ENCODE measurements at places on chromosomes 12 and 14. TPM values are rescaled to one million over a fixed set of nuclear protein-coding genes. Genes with fewer than 3 reads are reported as not detected.

DNA sequence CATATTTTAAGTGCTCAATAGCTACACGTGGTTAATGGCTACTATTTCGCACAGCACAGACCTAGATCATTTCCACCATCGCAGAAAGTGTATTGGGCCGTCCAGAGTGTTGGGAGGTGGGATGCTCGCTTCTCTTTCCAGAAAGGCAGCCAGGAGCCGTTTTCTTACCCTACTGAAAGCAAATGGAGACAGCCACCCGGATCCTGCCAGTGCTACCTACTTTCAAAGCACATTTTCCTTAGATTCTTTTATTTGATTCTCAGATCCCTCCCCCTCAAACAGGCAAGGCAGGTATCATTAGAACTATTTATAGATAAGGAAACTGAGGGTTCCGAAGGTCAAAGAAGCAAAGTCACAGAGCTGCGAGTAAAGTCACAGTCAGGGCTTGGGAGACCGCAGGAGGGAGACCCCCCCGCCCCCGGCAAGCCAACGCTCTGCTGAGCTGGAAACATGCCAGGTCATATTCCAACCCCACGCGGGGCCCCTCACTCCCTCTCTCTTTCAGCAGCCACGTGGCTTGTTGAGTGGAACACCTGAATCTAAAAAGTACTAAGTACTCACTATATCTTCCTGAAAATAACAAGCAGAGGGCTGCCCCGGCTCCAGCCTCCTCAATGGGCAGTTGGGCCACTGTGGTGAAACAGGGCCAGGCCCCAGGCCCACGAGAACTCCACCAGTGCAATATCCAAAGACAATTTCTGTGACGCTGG, 36.2 kb downstream of the PRIMA1 start:
- no peak for DNase-seq

DNA sequence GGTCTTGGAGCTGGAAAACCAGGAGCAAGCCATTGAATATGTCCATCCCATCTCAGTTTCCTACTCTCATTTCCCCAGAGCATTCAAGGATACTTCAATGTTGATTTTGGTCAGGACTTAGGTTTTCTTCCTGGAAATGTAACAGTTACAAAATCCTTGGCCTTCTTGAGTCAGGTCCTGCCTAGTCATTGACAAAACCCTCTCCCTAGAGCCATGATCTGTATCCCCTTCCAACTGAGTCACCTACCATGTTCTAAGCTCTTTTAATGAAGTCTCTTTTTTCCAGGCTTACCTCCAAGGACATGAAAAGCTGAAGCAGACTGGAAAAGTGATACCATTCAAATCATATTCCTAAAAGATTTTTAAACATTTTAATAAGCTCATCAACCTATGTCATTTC, 549.2 kb downstream of the GALC start:
- DNase-seq: no peak

DNA sequence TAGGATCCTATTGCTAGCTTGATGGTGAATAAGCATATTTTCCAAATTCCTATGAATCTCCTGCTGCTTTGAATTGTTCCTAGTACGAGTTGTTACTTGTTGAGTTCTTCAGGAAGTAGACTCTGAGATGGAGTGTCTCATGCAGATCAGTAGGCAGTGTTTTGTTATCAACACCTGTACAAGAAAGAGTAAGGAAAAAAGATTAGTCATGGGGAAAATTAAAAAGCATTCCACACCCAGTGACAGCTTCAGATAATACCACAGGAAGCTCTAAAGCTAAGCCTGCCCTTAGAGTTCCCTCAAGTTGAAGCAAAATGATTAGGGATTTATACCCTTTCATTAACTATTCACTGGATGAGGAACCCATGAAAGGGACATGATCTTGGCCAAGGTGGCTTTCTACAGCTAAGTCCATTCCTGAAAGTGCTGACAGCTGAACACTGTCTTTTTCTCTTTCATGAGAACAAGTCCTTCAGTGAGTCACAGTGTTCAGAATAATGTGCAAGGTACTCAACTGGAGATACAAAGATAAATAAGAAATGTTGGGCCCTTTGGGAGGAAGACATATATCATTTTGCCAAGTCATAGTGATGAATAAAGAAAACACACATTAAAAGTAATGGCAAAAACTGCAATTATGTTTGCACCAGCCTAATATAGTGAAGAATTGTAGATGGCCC, 49.1 kb downstream of the CCER1 start:
- DNase-seq: no peak

- DNase-seq: no peak
Measured at GRCh38 chr12:87283111-87283510, 746.1 kb downstream of the C12orf50 start.

DNA sequence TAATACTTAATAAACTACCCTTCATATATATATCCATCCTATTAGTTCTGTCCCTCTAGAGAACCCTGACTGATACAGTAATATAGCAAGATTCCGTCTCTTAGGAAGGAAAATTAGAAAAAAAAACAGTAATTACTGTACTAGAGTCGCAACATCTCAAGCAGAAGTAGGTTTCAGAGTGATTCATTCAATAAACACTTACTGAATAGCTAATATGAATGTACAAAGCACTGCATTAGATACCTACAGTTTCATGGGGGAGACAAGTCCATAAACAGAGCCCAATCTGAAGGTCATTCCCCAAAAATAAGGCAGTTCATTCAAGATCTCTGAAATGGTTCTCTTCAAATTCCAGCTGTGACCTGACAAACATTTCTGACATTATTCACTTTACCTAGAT, 9.9 kb downstream of the CERS5 start:
- no peak for DNase-seq

DNA sequence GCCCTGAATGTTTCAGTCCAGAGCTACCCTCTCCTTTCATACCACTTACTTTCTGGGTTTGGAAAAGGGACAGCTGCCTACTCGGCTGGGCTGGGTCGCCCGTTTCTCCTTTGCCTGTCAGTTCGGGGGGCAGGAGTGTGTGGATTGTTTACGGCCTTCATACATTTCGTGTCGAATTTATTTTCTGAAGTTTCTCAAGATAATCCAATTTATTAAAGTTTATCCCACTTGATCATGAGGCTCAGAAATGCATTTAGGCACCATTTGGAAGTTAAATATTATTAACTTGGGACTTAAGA, 608 bp downstream of the ZNF410 start:
- no peak for DNase-seq

GRCh38 chr14:22850944-22851764, 14.8 kb downstream of the MMP14 start:
- DNase-seq: no peak

DNA sequence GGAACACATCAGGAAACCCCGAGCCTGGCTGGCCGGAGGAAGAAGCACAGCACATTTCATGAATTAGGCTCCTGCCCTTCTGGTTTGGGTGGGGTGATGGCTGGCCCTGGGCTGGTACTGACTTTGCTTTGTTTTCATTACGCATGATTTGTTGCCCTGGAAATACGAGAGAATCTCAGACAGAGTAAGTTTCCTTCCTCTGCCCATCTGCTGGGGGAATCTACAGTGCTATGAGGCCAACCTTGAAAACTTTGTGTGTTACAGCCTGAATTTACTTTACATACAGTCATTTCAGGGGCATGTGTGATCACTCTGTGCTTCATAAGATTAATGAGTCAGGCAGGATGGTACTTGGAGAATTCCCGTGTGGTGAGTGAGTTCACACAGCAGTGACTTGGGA, 20.5 kb upstream of the SLC5A8 start:
- DNase-seq: no peak

DNA sequence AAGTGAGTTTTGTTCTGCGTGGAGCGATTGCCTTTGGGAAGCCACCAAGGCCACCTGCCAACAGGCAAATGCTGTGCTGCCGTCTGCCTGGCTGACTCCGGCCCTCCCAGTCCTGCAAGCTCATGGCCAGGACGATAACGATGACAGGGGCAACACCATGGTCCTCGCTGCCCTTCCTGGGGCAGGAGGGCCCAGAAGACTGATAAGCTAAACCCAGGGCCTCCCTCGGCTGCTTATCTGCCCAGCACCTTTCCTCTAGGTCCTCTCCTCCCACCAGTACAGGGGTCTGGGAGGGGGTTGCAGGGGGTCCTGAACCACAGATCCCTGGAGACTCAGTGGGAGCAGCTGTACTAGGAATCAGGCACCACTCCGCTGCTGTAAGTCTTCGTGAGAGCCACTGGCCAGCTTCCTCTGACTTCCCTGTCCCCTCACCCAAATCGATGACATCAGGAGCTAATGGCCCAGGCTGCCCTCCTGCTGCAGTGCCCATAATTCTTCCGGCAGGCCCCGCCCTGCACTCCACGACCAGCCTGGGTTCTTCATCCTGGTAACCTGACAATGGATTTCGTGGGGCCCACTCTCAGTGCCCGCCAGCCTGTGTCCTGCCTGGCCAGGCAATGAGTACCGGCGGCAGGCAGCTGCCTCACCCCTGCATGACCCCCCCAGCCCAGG, 5.1 kb downstream of the ANKRD9 start:
- DNase-seq: no peak

GRCh38 chr12:112971248-112971647, 7.1 kb upstream of the OAS2 start:
- DNase-seq: peak; percentile 10

DNA sequence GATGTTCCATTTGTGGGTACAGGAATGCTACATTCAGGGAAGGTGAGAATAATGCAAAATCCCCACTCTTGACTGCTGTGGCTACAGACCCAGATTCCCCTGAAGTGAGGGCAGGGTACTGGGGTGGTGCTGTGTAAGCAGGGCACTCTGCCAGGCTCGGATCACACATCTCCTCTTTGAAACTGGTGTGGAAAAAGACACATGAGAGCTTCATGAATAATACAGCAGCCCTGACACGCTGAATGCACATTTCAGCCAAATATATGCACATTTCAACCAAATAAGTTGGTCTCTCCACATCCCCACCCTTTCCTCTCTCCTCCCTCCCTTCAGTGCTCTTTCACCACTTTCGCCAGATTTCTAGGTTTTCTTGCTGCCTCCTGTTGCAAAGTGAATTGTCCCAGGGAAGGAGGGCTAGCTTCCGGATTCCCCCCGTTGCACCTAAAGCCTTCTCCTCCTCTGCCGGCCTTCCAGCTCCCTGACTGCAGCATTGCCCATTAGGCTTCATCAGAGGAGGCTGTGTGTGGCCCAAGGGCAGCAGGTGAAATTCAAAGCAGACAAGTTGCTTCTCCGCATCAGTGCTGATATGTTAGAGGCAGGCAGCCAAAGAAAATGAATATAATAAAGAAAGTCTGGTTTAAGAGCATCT, 118.2 kb upstream of the TMCC3 start:
- no peak for DNase-seq

DNA sequence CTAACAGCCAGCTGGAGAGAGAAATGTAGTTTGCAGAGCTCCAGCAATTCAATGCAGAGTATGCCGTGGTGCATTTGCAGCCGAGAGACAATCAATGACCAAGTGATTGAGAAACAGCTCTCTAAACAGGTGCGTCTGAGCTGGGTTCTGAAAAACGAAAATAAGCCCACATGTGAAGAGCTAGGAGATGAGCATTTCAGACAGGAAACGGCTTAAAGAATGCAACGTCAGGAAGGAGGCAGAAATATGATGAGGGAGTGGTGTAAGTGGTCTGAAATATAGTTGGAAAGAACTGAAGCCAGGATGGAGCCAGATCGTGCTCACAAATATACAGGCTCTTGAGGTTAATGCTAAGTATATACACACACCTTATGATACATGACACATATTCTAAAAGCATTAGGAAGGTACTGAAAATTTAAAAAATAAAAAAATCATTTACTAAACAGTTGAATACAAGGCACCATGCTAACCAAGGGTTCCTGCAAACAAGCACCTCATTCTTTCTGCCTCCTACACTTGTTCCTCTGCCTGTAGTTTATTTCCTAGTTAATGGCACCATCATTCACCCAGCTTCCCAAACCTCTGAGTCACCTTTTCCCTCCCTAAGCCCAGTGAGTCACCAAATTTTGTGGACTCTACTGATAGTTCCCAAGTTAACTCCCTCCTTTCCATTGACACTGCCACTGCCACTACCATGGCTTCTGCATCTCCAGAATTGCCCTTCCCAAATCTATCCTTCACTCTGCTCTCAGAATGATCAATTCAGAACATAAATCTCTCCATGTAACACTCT, 2.3 kb upstream of the GARIN2 start:
- DNase-seq: no peak

DNA sequence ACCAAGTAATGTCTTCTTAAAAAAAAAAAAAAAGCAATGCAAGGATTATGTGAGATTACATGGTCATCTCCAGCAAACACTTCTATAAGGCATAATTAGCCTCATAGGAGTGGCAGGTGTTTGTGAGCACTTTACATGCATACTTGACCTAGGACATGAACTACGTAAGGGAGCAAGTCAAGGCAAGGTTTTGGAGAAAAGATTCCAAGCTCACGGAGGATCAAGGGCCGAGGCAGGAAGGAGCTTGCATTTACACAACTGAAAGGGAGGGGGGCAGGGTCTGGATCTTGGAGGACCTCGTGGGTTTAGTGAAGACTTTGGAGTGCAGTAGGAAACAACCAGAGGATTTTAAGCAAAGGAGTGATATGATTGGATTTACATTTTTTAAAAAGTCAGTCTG, 112.5 kb downstream of the CCER1 start:
- no peak for DNase-seq

GRCh38 chr12:51401900-51402299, 10.7 kb upstream of the GALNT6 start:
- DNase-seq: no peak

GRCh38 chr12:27785882-27786570, 6.0 kb upstream of the MANSC4 start:
- peak; percentile 25 for DNase-seq

DNA sequence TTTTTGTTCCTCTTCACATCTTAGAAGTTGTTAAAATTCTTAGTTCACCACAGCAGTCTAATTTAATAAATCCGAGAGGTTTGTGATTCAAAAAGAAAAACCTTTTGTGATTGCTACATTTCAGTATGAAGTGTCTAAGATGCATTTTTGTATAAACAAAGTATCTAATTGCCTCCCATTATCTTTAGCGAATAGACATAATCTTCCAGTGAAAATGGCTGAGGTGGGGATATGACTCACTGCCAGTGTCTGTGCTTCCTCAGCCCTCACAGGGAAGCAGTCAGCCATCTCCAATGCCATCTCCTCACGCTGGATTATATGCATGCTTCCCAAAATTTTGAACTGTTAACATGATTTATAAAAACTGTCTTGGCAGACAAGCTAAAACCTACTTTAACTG, 7.6 kb downstream of the GCH1 start:
- DNase-seq: no peak

- no peak for DNase-seq
Measured at GRCh38 chr12:57235017-57235727, 5.7 kb downstream of the SHMT2 start.

- DNase-seq: no peak
Measured at GRCh38 chr12:612293-612692, 51.0 kb downstream of the NINJ2 start.

CCDC196 gene
- not detected for total RNA-seq

RPL10L gene
- not detected for total RNA-seq

NANOG gene
- not detected for total RNA-seq

INHBC gene
- total RNA-seq: not detected

GPR84 gene
- total RNA-seq: not detected
